ENCODE measurements at places on chromosomes 2 and 18.

DNA sequence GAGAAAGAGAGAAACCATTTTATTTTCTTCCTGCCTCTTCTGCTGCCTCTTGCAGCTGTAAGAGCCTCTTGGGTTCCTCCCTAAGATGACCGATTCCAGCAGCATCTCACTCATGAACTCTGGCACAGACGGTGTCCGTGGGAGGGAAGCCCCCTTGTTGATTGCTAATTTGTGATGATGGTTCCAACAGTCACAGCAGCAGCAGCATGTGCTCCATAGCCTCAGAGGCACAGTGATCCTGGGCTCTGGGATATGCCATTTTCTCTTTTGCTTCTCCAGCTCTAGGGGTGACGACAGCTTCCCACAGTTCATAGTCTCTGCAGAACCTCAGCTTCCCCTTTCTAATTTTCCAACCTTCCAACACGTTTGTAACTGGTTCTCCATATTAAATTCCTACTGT lies 324.2 kb upstream of the HS6ST1 start:
- no peak for DNase-seq

DNA sequence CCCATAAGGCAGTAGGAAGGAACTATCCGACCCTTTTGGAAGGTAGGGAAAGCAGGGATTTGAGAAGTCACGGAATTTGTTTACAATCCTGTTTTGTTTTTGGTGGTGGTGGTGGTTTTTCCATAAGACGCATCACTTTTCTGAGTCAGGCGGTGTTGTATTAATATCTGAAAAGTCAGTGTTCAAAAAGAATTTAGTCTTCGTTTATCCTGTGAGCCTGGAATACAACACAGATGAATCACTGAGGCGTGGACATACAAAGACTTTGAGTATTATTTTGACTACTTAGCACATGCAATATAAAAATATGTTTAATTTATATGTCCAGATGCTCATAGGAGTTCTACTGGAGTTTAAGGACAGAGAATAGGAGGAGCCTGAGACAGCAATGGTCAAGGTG lies 785 bp downstream of the ZNF892 start:
- DNase-seq, result no peak

- no peak for DNase-seq
Observed at GRCh38 chr2:74910245-74910644, 48.2 kb upstream of the POLE4 start.

DNA sequence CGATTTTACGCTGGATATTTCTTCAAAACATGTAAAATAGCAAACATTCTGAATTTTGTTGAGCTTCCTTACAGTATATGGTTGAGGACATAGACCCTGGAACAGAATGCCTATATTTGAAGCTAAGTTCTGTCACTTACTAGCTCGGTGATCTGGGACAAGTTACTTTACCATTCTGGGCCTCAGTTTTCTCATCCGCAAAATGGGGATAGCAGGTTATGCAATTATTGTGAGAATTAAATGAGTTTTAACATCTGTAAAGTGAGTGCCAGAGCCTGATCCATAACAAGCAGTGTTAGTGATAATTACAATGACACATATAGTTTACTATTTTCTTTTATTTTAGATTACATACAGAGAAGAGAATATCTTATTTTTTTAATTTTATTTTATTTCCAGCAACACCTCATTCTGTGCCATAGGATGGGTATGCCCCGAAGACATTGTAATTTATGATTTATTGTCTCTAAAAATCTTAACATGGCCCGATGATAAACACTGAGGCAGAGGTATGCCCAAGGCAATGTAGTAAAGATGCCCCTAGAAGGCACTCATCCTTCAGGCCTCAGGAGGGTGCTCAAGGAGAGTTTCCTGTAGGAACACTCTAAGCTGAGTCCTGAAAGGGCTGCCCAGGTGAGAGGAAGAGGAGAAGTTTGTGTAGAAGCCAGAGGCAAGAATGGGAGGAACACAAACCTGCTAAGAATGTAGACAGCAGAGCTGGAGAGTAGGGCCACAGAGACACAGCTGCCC lies 250.9 kb downstream of the BCL11A start:
- no peak for DNase-seq

GRCh38 chr18:48317781-48318381 lies 91.3 kb downstream of the ZBTB7C start:
- no peak for DNase-seq

GRCh38 chr2:119489232-119489952 lies 34.9 kb downstream of the SCTR start:
- no peak for DNase-seq

GRCh38 chr2:28364610-28365009 lies 28.0 kb upstream of the FOSL2 start:
- no peak for DNase-seq

DNA sequence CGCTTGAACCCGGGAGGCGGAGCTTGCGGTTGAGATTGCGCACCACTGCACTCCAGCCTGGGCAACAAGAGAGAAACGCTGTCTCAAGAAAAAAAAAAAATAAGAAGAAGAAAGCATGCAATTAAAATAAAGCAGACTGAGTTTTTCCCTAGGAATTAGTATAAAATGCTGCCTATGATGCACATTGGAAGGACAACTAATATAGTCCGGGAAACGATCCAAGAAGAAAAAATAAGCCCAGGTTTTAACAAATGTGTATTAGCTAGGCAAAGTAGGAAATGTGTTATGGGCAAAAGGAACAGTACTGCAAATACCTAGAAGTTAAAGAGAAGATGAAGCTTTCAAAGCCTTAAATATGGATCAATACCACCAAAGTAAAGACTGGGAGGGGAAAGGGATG lies 64.0 kb downstream of the SPIRE1 start:
- DNase-seq, result peak; percentile 5

DNA sequence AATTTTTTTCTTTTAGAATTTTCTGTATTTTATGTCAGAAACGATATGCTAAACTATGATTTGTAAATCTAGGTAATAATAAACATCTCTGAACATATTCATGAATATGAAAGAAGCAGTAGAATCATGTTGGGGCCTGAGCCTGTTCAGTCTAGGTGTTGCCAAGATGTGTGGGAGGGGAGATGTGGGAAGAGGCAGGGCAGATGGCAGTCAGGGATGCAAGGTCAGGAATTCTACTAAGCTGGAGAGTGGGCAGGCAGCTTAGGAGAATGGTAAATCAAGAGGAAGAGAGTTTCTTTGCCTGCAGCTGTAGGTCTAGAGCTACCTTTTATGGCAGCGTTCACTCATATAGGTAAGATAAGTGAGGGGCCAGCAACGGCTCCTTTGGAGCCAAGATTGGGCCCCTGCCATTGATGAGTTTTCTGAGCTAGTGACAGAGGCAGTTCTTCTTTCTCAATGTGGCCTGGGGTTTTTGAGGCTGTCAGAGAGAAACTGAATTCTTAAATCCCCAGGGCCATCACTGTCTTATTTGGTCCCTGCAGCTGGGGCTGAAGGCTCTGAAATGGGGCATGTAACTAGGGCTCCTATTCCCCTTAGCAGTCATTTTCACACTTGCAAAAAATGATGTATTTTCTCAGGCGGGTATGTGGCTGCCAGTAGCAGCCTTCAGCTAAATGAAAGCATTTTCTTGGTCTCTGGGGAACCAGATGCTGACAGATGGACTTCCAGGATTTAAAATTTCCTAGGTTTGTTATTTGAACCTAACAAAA lies 232.8 kb downstream of the PIK3C3 start:
- DNase-seq, result peak; percentile 48

DNA sequence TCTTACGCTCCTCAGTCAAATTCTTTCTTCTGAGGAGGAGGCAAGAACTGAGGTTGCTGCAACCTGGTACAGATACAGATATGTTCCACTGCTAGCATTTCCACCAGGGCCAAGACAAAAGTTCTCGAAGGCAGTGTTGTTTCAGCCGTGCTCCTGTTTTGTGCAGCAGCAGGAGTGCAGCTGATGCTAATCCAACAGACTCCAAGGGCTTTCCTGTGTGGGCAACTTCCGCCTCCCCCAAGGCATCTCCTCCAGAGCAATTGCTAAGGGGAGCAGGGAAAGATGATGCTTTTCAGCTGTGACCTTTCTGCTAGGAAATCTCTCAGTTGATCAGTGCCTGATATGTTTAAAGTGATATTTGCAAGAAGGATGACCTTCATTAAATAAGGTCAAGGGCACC lies 52.6 kb upstream of the DAPL1 start:
- DNase-seq, result no peak

GRCh38 chr2:211611061-211611518 lies 927.5 kb downstream of the ERBB4 start:
- DNase-seq, result no peak

GRCh38 chr18:4016391-4017049 lies 438.6 kb downstream of the DLGAP1 start:
- DNase-seq, result no peak
